ENCODE measurements at places on chromosomes 16 and 17.

DNA sequence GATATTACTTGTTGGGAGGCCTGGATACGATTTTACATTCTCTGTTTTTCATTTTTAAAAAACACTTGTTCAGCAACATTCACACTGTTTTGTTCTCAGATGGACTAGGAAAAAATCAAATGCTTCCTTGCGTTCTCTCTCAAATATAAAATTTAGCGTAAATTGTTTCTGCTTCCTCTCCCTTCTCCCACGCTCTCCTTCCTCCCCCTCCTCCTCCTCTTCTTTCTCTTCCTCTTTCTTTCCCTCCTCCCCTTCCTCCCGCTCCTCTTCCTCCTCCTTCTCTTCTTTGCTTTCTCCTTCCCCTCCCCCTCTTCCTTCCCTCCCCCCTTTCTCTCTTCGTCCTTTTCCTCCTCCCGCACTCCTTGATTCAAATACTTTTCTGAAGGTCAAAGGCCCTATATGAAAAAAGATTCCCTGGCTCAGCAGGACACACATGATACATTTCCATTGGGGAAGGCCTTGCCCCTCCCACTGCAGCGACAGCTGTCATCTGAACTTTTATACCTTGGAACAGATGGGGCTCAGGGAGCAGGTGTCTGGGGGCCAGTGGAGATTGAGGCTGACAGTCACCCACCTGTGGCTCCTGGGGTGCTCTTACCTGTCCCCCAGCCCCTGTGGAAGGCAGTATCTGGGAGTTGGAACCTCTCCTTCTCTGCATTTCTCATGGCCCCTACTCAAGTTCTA is 99.4 kb upstream of the SDK2 start:
- peaks cover 44% of the 10 kb centered on the region for H3K27me3 ChIP-seq
- H3K4me1 ChIP-seq: no peaks in the 10 kb centered on the region
- H3K27ac ChIP-seq: no peak overlapping the region
- no peak for DNase-seq

GRCh38 chr17:62998166-62998565 is 32.1 kb downstream of the TANC2 start:
- no peaks in the 10 kb centered on the region for H3K36me3 ChIP-seq
- H3K4me1 ChIP-seq: no peaks in the 10 kb centered on the region
- no peak overlapping the region for H3K27ac ChIP-seq
- H3K4me3 ChIP-seq: no peak overlapping the region
- no peak for DNase-seq

DNA sequence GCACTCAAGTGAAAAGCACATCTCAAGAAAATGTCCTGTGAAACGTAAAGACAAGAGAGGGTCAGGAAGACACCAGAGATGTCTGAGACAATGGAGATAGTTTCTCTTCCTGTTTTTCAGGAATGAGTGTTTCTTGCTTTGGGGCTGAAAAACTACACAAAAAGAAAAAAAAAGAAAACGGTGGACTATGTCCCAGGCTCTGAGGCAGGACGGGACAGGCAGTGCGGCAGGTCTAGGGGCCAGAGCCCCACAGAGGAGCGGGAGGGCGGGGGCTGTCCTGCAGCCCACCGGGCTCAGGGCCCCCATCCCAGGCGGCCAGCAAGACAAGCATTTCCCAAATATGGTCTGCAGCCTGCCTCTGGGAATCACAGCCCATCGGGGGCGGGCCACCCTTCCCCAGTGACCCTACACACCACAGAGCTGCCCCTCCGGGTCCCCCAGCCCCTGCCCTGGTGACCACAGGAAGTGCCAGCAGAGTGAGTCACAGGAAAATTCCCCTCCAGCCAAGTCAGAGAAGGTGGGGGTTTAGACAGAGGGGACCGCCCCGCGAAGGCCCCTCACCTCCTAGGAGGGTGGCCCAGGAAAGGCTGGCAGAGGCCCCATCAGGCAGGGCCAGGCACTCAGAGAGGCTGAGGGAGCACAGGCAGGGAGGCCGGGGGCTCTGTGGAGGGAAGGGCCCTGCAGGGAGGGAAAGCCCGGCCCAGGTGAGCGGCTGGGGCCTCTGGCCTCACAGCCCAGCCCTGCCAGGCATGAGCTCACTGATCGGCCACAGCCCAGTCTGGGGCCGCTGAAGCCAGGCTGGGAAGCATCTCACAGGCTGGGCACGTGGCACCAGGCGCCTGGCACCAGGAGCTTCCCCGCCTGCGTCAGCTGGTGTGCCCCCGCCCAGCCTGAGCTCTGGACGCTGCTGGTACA is 6.3 kb downstream of the BCAR1 start:
- H3K27ac ChIP-seq: peak overlapping the region; percentile 96
- no peaks in the 10 kb centered on the region for H3K27me3 ChIP-seq
- H3K36me3 ChIP-seq: peaks cover 8% of the 10 kb centered on the region
- peak; percentile 74 for DNase-seq
- no peak overlapping the region for H3K4me3 ChIP-seq

GRCh38 chr17:11853321-11854151 is 143.7 kb downstream of the ZNF18 start:
- peak overlapping the region; percentile 74 for H3K27ac ChIP-seq
- H3K4me1 ChIP-seq: peaks cover 21% of the 10 kb centered on the region
- DNase-seq: no peak
- no peak overlapping the region for H3K4me3 ChIP-seq
- no peaks in the 10 kb centered on the region for H3K36me3 ChIP-seq
- no peaks in the 10 kb centered on the region for H3K27me3 ChIP-seq

GRCh38 chr17:48727415-48728175 is 955 bp downstream of the HOXB13 start:
- no peak for DNase-seq
- no peaks in the 10 kb centered on the region for H3K36me3 ChIP-seq
- no peak overlapping the region for H3K4me3 ChIP-seq
- H3K27ac ChIP-seq: peak overlapping the region; percentile 70

DNA sequence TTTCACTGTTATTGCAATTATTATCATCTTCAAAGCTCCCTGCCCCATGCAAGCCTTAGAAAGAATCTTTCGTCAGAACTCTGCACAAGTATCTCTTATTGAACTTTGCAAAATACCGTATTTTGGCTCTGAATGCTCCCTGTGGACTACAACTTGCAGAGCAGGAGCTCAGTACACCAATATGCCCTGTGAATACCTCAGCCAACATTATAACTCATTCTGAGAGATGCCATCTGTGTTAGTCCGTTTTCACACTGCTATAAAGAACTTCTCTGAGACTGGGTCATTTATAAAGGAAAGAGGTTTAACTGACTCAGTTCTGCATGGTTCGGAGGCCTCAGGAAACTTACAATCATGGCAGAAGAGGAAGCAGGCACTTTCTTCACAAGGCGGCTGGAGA is 87.2 kb upstream of the XYLT1 start:
- H3K27ac ChIP-seq: no peak overlapping the region
- no peaks in the 10 kb centered on the region for H3K36me3 ChIP-seq
- no peak overlapping the region for H3K4me3 ChIP-seq
- no peak for DNase-seq

GRCh38 chr16:23432176-23433128 is 20.5 kb downstream of the COG7 start:
- peaks cover 26% of the 10 kb centered on the region for H3K4me1 ChIP-seq
- no peaks in the 10 kb centered on the region for H3K36me3 ChIP-seq
- H3K27ac ChIP-seq: peak overlapping the region; percentile 67
- H3K27me3 ChIP-seq: no peaks in the 10 kb centered on the region
- no peak for DNase-seq

DNA sequence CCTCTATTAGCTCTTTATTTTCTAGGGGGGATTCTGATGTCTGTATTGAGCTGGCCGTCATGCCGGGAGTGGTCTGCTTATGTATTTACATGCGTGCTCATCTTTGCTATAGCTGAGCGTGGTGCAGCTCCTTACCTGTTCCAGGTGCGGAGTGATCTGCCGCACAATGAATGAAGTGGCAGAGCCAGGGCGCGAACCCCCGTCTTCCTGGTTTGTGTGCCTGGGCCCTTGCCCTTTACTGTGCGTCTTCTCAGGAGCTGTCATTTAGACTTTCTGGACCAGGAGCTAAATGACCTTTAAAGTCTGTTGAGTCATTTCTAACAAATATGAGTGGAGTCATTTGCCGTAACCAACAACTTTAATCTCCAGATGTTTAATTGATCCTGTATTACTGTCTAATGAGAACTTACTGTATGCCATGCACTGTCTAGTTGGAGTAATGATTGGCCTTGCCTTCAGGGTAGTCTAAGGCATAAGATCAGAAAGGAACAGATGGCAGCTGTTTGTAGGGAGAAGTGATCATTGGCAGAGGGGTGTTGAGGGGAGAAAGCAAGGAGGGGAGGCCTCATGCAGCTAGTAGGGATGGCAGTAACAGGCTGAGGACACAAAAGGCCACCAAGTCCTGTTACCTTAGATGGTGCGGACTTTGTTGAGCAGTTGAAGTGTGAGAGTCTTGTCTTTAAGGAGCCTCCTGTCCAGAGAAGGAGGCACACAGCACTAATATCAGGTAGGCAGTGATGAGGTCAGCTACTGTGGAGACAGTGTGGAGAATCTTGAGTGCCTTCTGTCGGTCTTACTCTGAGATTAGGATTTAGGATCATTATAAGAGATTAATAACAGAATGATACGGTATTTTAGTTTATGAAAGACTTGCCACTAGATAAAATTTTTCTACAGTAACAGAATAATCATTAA is 53.9 kb downstream of the USP10 start:
- peak overlapping the region; percentile 41 for H3K27ac ChIP-seq
- H3K27me3 ChIP-seq: no peaks in the 10 kb centered on the region
- peaks cover 50% of the 10 kb centered on the region for H3K4me1 ChIP-seq
- DNase-seq: no peak
- no peaks in the 10 kb centered on the region for H3K36me3 ChIP-seq
- H3K4me3 ChIP-seq: no peak overlapping the region

- no peak overlapping the region for H3K4me3 ChIP-seq
- no peaks in the 10 kb centered on the region for H3K27me3 ChIP-seq
- H3K36me3 ChIP-seq: no peaks in the 10 kb centered on the region
- H3K4me1 ChIP-seq: no peaks in the 10 kb centered on the region
- no peak overlapping the region for H3K27ac ChIP-seq
Observed at GRCh38 chr17:59812139-59812538, 80.6 kb downstream of the TUBD1 start.

- no peaks in the 10 kb centered on the region for H3K36me3 ChIP-seq
- H3K4me3 ChIP-seq: no peak overlapping the region
- DNase-seq: no peak
- peaks cover 7% of the 10 kb centered on the region for H3K4me1 ChIP-seq
- H3K27me3 ChIP-seq: no peaks in the 10 kb centered on the region
Observed at GRCh38 chr17:76024353-76024752, 2.8 kb downstream of the EVPL start.

- DNase-seq: peak; percentile 89
- peak overlapping the region; percentile 66 for H3K4me3 ChIP-seq
- H3K4me1 ChIP-seq: peaks cover 58% of the 10 kb centered on the region
- H3K27ac ChIP-seq: peak overlapping the region; percentile 88
- H3K27me3 ChIP-seq: peaks cover 100% of the 10 kb centered on the region
Observed at GRCh38 chr17:48625495-48626244, 488 bp downstream of the HOXB9 start.

DNA sequence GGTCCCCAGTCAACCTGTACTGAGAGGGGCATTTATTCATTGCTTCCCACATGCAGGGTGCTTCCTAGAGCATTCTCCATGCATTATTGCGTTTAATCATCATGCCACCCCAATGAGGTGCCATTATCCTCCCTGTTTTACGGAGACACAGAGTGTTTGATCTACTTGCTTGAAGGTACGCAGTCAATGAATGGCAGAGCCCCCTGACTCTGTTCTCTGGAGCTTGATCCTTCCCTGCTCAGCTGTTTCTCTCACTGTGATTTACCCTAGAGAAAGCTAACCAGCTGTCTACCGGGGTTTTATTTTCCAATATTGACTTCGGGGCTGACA is 117.2 kb downstream of the PRKCB start:
- no peaks in the 10 kb centered on the region for H3K27me3 ChIP-seq
- H3K4me3 ChIP-seq: no peak overlapping the region
- H3K4me1 ChIP-seq: no peaks in the 10 kb centered on the region
- DNase-seq: no peak
- no peaks in the 10 kb centered on the region for H3K36me3 ChIP-seq
- peak overlapping the region; percentile 42 for H3K27ac ChIP-seq

DNA sequence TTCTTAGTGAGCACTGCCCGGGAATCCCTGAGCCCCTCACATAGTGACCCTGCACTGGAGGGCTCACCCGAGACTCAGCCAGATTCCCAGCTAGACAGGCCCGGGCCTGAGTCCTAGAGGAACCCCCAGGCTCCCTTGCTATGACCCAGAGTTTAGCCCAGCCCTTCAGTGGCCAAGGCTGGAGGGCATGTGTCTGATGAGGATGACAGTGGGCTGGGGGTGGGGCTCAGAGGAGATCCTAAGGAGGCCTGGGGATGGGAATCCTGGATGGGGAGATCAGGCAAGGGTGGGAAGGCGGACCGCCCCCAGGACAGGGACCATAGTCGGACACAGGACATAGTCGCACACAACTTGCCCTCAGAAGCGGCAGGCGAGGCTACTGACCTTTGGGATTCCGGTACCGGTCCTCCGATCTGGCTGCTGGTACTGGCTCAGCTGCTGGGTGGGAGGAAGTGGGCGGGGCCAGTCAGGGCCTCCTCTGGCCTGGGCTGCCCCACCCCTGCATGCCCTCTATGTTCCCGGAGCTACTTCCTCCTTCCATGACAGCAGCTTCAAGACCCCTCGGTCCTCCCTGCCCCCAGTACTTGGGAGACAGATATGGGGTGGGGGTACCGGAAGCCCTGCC is 1.1 kb downstream of the CD79B start:
- no peaks in the 10 kb centered on the region for H3K36me3 ChIP-seq
- peaks cover 14% of the 10 kb centered on the region for H3K4me1 ChIP-seq
- H3K27me3 ChIP-seq: no peaks in the 10 kb centered on the region
- peak; percentile 80 for DNase-seq

- H3K4me3 ChIP-seq: no peak overlapping the region
- H3K27me3 ChIP-seq: no peaks in the 10 kb centered on the region
- H3K27ac ChIP-seq: no peak overlapping the region
Observed at GRCh38 chr16:88960516-88960915, 16.5 kb downstream of the CBFA2T3 start.

- H3K36me3 ChIP-seq: no peaks in the 10 kb centered on the region
- no peak for DNase-seq
- peaks cover 24% of the 10 kb centered on the region for H3K4me1 ChIP-seq
- H3K27ac ChIP-seq: peak overlapping the region; percentile 85
Observed at GRCh38 chr16:17327664-17328335, 143.0 kb downstream of the XYLT1 start.

- H3K27me3 ChIP-seq: peaks cover 14% of the 10 kb centered on the region
- H3K4me1 ChIP-seq: no peaks in the 10 kb centered on the region
- H3K36me3 ChIP-seq: no peaks in the 10 kb centered on the region
- no peak overlapping the region for H3K27ac ChIP-seq
- no peak for DNase-seq
Observed at GRCh38 chr17:61565213-61565612, 25.8 kb downstream of the NACA2 start.

DNA sequence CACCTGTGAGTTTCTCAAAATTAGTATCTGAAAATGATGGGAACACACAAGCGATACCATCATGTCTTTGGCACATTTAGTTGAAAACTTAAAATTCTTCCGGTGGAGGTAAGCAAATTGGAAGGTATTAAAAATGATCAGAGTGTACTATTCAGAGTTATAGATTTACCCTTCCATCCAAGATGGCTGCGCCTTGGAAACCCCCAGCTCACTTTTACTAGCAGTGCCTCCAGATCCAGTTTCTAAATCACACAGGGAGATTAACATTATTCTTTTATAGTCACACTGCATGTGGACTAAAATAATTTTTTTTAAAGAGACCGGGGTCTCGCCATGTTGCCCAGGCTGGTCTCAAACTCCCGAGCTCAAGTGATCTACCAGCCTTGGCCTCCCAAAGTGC is 15.0 kb downstream of the PITPNC1 start:
- no peaks in the 10 kb centered on the region for H3K27me3 ChIP-seq
- no peaks in the 10 kb centered on the region for H3K4me1 ChIP-seq
- H3K27ac ChIP-seq: no peak overlapping the region
- no peak overlapping the region for H3K4me3 ChIP-seq
- no peak for DNase-seq
- H3K36me3 ChIP-seq: no peaks in the 10 kb centered on the region

GRCh38 chr17:42133461-42134041 is 10.9 kb downstream of the HSPB9 start:
- peak; percentile 64 for DNase-seq
- peak overlapping the region; percentile 87 for H3K27ac ChIP-seq
- no peaks in the 10 kb centered on the region for H3K27me3 ChIP-seq
- H3K4me3 ChIP-seq: no peak overlapping the region
- peaks cover 16% of the 10 kb centered on the region for H3K36me3 ChIP-seq
